ENCODE measurements at places on chromosomes 11 and 22. TPM values are rescaled to one million over a fixed set of nuclear protein-coding genes. Genes with fewer than 3 reads are reported as not detected.

Gene ISX
- total RNA-seq, result 83.6 TPM

Gene TCN1
- total RNA-seq, result not detected

Gene TRIM22
- 309 TPM for total RNA-seq

Gene SMTN
- 96.1 TPM for total RNA-seq

- no peak for DNase-seq
- H3K27me3 ChIP-seq, result no peaks in the 10 kb centered on the region
- H3K27ac ChIP-seq, result no peak overlapping the region
- H3K4me3 ChIP-seq, result no peak overlapping the region
- no peaks in the 10 kb centered on the region for H3K36me3 ChIP-seq
Measured at GRCh38 chr22:21758091-21758864, 22.7 kb upstream of the YPEL1 start.

DNA sequence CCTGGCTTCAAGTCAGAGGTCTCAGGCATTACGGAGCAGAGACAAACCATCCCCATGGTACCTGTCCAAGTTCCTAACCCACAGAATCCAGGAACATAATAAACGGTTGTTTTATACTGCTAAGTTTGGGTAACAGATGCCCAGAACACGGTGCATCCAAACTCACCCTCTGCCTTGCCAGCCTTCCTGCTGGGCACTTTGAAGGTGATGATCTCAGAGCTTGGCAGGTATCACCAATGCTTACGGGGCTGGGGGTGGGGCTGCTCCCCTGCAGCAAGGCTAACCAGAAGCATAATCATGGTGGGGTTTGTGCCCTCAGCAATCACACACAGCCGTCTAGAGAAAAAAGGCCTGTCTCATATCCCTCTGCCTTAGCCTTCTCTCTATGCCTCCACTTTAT is 27.1 kb downstream of the DKK3 start:
- H3K4me3 ChIP-seq, result no peak overlapping the region
- H3K27ac ChIP-seq, result no peak overlapping the region
- H3K4me1 ChIP-seq, result peaks cover 4% of the 10 kb centered on the region
- DNase-seq, result no peak
- no peaks in the 10 kb centered on the region for H3K27me3 ChIP-seq

DNA sequence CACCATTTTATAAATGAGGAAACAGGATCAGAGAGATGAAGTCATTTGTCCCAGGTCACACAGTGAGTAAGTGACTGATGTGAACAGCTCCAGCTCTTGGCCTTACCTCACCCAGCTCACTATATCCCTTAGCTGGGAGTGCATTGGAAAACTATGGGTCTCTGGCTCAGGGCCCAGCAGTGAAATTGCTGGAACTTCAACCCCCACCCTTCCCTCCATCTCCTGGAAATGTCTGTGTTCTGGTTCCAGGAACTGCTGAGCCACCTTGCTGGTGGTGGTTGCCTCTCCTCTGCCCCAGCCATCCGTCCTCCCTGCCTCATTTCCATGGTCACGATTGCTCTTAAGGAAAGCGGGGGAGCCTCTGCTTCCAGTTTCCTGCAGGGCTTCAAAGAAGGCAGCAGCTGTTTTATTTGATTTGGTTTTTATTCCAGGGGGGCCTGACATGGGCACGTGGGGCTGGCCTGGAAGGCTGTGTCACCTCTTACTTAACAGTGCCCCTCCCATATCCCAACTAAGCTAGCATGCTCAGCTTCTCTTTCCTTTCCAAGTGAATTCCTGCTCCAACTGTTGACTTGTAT is 46.2 kb upstream of the CSTF3 start:
- H3K27me3 ChIP-seq, result no peaks in the 10 kb centered on the region
- H3K4me1 ChIP-seq, result no peaks in the 10 kb centered on the region
- H3K4me3 ChIP-seq, result no peak overlapping the region
- no peak overlapping the region for H3K27ac ChIP-seq
- DNase-seq, result no peak

DNA sequence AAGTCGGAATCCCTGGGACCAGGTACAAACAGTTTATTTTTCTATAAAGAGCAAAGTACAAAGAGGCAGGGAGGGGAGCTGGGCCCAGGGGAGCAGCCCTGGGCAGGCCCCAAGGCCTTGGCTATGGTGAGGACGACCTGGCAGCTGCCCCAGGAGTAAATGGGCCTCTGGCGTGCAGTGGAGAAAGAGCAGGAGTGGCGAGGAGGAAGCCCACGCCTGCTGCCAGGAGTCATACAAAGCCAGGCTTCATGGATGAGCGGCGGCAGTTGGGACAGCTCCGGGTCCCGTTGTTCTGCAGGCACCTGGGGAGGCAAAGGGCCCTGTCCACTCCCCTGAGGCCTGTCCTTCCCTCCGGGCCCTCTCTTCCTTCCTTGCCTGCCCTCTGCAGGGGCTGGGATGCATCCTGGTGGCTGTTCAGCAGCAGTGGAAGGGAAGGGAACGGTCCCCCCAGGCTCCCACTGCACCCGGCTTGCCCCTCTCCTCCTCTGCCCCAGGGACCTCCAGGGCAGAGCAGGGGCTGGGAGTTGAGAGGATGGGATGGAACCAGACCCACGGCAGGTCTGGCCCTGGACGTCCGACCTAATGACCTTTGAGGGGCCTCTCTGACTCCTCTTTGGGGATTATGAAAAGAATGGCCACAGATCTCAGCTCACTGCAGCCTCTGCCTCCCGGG is 11.1 kb downstream of the RAPSN start:
- H3K27me3 ChIP-seq, result no peaks in the 10 kb centered on the region
- H3K27ac ChIP-seq, result no peak overlapping the region
- H3K4me3 ChIP-seq, result no peak overlapping the region
- DNase-seq, result no peak
- H3K36me3 ChIP-seq, result no peaks in the 10 kb centered on the region

- DNase-seq, result no peak
- no peak overlapping the region for H3K4me3 ChIP-seq
- H3K36me3 ChIP-seq, result no peaks in the 10 kb centered on the region
- H3K27me3 ChIP-seq, result no peaks in the 10 kb centered on the region
- H3K27ac ChIP-seq, result peak overlapping the region; percentile 43
- H3K4me1 ChIP-seq, result no peaks in the 10 kb centered on the region
Measured at GRCh38 chr11:67544616-67545242, 21.5 kb upstream of the CABP2 start.

GRCh38 chr11:101582236-101582988 is 1.4 kb downstream of the TRPC6 start:
- H3K27ac ChIP-seq, result no peak overlapping the region
- no peaks in the 10 kb centered on the region for H3K27me3 ChIP-seq
- H3K4me1 ChIP-seq, result no peaks in the 10 kb centered on the region
- DNase-seq, result no peak

DNA sequence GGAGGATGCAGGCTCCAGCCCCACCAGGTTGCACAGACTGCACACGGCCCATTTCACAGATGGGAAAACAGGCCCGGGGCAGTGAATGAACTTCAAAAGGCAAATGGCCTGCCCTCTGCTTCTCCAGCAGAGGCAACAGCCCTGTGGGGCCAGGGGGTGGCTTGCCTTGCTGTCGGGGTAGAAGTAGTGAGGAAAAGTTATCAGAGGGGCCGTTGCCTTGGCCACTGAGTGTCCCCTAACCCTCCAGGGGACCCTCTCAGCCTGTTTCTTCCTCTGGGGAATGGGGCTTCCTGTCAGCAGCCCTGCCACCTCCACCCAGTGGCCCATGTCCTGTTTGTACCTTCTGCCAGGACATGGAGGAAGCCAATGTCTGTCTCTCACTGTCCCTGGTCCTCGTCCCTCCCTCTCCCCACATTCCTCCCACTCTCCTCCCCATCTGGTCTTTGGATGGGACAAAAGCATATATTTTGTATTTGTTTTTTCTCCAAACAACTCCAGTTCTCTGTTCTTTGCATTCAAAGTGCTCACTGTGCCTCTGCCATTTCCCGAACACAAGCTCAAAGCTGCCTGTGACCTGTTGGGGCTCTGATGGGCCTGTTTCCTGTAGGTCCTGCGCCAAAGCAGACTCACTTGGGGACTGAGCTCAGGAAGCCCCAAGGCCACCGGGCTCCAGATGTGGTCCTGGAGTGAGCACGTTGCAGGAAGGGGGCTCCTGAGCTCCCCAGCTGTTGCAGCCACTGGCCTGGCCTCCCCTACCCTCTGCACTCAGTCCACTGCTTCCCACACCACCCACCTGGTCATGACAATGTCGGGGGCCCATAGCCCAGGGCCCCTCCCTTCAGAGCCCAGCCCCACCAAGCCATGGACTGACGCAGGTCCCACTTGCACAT is 9.5 kb downstream of the MAP4K2 start:
- H3K4me3 ChIP-seq, result no peak overlapping the region
- H3K36me3 ChIP-seq, result peaks cover 20% of the 10 kb centered on the region
- H3K27me3 ChIP-seq, result no peaks in the 10 kb centered on the region

GRCh38 chr22:38244106-38244505 is 28.7 kb downstream of the TMEM184B start:
- no peaks in the 10 kb centered on the region for H3K4me1 ChIP-seq
- no peaks in the 10 kb centered on the region for H3K36me3 ChIP-seq
- peak overlapping the region; percentile 82 for H3K27ac ChIP-seq
- H3K27me3 ChIP-seq, result no peaks in the 10 kb centered on the region
- no peak overlapping the region for H3K4me3 ChIP-seq

- DNase-seq, result no peak
- H3K27me3 ChIP-seq, result no peaks in the 10 kb centered on the region
Measured at GRCh38 chr11:8093931-8094575, 13.0 kb downstream of the TUB start.

DNA sequence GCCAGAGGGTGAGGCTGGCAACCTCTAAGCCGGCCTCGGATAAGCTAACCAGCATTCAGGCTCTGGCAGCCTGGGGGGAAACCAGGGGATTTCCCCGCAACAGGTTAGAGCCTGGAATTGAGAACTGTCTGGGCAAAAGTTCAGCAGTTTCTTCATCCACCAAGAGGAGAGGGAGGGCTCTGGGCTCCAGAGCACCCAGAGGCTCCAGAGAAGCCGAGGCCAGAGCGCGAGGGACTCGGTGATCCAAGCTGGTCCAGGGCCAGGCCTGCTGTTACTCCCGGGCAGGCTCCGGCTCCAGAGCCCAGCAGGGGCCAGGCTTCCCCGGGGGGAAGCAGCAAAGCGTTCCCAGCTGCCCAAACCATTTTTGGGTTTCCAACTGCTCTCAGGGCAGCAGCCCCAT is 13.3 kb upstream of the SH3BP1 start:
- H3K4me3 ChIP-seq, result no peak overlapping the region
- no peaks in the 10 kb centered on the region for H3K27me3 ChIP-seq
- no peaks in the 10 kb centered on the region for H3K36me3 ChIP-seq

DNA sequence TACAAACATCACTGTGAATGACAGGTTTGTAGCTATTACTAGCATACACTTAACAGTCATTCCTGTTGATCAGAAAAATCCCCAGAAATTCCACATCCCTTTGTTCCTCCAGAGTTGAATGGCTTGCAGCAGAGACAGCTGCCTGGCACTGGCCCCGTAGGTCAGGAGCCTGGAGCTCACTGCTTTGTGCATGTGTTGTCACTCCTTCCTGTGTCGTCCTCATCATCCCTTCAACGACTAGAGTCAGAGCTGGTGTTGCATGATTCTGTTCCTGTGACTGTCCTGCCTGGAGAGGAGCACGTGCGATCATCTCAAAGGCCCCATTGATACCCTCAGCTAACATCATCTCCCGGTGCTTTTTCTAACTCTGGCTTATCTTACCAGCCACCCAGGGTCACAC is 58.3 kb downstream of the LDLRAD3 start:
- no peak overlapping the region for H3K4me3 ChIP-seq
- no peaks in the 10 kb centered on the region for H3K36me3 ChIP-seq
- H3K4me1 ChIP-seq, result no peaks in the 10 kb centered on the region
- H3K27ac ChIP-seq, result no peak overlapping the region
- H3K27me3 ChIP-seq, result no peaks in the 10 kb centered on the region
- DNase-seq, result no peak

All from Peyer's patch (tissue), 4 donors.